IMR-90 (cell line): ENCODE measurements at places on chromosomes 5 and 9. TPM values are rescaled to one million over a fixed set of nuclear protein-coding genes. Genes with fewer than 3 reads are reported as not detected.

DNA sequence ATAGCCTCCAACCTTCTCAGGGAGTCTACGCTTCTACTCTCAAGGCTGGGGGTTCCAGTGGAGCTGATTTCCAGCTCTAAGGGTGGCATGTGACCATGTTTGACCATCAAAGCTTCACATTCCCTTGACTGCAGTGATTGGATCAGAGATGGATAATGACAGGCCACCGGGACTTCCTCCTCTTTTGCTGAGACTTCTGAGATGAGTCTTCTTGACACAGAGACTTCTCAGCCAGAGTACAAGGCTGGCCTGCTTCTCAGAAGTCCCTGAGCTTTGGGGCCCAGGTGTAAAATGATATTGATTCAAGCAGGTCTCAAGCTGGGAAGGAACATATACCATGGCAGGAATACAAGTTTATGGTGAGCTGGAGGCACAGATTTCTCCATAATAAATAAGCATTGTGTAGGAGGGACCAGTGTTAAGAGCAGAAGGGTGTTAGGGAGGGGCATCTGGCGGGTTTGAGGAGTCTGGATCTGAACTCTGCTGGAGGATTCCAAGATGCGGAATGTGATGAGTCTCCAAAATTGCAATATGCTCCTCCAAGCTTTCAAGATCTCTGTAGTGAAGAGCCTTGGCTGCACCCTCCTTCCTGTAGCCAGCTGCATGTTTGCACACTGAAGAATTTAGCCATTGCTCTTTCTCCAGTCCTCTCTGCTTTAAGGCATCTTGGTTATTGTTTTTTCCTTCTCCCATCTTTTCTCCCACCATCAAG, 41.7 kb upstream of the HSD17B4 start:
- H3K36me3 ChIP-seq, result no peaks in the 10 kb centered on the region
- no peak overlapping the region for H3K27ac ChIP-seq

PCDHB5 gene
- total RNA-seq, result 0.18 and 0.28 TPM in 2 replicates

DNA sequence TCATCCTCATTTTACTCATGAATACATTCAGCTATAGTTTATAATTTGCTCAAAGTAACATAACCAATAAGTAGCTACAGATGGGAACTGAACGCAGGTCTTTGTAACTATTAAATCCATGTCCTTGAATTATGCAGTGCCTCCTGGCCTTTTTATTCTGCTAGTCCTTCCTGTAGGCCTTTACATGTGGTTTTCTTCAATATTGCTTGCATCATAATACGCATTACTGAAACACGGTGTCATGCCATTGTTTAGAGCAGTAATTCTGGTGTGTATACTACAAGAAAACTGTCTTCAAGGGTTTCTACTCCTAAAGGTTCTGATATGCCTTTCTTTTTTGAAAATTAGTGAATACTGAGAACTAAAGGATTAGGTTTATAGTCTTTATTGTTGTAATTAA, 20.7 kb downstream of the CWC27 start:
- 0 out of 2 replicates have a peak, but pooled peaks cover 3% of the 10 kb centered on the region for H3K36me3 ChIP-seq
- H3K4me1 ChIP-seq, result no peaks in the 10 kb centered on the region; the same call in 1 of the 2 replicates
- no peak overlapping the region for H3K4me3 ChIP-seq
- no peak overlapping the region for H3K27ac ChIP-seq
- DNase-seq, result peak; percentile 83

- H3K27me3 ChIP-seq, result no peaks in the 10 kb centered on the region
- H3K36me3 ChIP-seq, result peaks cover 4% of the 10 kb centered on the region; the same call in 1 of the 2 replicates
- DNase-seq, result no peak
- H3K4me3 ChIP-seq, result no peak overlapping the region
These were observed 39.2 kb downstream of the INSL6 start for GRCh38 chr9:5146241-5146640.

GRCh38 chr9:75907923-75908322, 17.4 kb downstream of the PCSK5 start:
- DNase-seq, result no peak
- H3K4me3 ChIP-seq, result no peak overlapping the region
- no peaks in the 10 kb centered on the region for H3K27me3 ChIP-seq

DNA sequence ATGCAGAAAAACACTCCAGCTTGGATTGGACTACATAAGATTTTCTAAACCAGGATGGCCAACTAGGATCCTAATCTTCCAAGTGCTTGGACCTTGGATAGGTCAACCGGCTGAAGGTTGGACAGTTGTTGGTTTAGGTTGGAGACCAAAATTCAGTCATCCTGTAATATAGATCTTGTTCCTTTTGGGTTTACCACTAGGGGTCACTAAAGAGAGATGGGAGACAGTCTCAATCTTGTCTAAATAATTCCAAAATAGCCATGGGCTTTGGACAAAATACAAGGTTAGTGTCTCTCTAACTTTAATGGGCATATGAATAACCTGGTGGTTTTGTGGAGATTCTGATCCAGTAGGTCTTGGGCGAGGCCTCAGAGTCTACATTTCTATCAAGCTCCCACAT, 148.7 kb upstream of the ERCC6L2 start:
- peak; percentile 59 for DNase-seq
- H3K27me3 ChIP-seq, result peaks cover 15% of the 10 kb centered on the region
- H3K4me1 ChIP-seq, result peaks cover 2% of the 10 kb centered on the region; the same call in 1 of the 2 replicates
- H3K4me3 ChIP-seq, result no peak overlapping the region
- no peak overlapping the region for H3K27ac ChIP-seq

SNAPC4 gene
- 2.5 and 3.1 TPM in 2 replicates for total RNA-seq

FAM151B gene
- 2.8 and 2.9 TPM in 2 replicates for total RNA-seq

CCNO gene
- not detected in 2 replicates for total RNA-seq

- no peak for DNase-seq
- H3K4me3 ChIP-seq, result no peak overlapping the region
- no peak overlapping the region for H3K27ac ChIP-seq
- no peaks in the 10 kb centered on the region for H3K27me3 ChIP-seq
- H3K4me1 ChIP-seq, result no peaks in the 10 kb centered on the region
- no peaks in the 10 kb centered on the region for H3K36me3 ChIP-seq
These were observed 63.5 kb upstream of the IRX4 start for GRCh38 chr5:1946122-1946677.

PALM2AKAP2 gene
- total RNA-seq, result 14.2 and 20.6 TPM in 2 replicates

DNA sequence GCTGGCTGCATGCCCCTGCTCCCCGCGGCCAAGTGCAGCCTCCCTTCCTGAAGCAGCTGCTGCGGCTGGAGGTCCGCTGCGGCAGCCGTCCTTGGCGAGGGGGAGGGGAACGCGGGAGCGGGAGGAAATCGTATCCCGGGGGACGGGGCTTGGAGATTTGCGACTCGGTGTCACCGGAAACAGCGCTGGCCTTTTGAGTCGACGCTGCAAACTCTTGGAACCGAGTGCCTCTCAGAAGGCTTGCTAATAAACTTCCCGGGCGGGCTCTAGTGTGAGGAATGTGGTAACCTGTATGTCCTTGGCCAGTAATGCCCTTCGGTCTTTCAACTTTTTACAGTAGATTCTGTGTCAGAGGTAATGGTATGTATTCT, 82.7 kb downstream of the PTPDC1 start:
- no peak for DNase-seq
- H3K27ac ChIP-seq, result peak overlapping the region; percentile 98
- peaks cover 2% of the 10 kb centered on the region for H3K36me3 ChIP-seq
- H3K4me1 ChIP-seq, result 0 out of 2 replicates have a peak, but pooled peaks cover 1% of the 10 kb centered on the region

DNA sequence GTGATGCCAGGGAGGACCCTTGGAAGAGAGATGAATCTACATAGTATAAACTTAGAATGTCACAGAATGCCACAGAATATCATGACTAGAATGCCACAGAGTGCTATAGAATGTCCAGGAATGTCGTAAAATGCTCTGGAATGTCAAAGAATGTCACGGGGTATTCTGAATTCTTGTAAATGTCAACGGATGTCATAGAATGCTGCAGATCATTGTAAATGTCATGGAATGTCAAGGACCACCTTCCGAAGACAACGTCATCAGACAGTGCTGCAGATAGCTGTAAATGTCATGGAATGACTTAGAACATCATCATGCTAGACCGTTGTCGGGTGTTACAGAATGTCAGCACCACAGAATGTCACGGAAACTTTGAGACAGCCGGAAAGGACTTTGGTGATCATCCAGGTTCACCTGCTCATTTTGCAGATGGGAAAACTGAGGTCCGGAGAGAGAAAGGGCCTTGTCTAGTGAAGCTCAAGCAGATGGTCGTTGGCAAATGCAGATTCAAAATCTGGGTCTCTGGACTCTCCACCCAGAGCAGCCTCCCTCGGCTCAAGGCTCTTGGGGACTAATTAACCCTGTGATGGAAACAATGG, 117.1 kb downstream of the LHX2 start:
- H3K4me1 ChIP-seq, result peaks cover 6% of the 10 kb centered on the region; the same call in 1 of the 2 replicates
- H3K36me3 ChIP-seq, result no peaks in the 10 kb centered on the region
- no peak for DNase-seq
- H3K27me3 ChIP-seq, result peaks cover 6% of the 10 kb centered on the region

DNA sequence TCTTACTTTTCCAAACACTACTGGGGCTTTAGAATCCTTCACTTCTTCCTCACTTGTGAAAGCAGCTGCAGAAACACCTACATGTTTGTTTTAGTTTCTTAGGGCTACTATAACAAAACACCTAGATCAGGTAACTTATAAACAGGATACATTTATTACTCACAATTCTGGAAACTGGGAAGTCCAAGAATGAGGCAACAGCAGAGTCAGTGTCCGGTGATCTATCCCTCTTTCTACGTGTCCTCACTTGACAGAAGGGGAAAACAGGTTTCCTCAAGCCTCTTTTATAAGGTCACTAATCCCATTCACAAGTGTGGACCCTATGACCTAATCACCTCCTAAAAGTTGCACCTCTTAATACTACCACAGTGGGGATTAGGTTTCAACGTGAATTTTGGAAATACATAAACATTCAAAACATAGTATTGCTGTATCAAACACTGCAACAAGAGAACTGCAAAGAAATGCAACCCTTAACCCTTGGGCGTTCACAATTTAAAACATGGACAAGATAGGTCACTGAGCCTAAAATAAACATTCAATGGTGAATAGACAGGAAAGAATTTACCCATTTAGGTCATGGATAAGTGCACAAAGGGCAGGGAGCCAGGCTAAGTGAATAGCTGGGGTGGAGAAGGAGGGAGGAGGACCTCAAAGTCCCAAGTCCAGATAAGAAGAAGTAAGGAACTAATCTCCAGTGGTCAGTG, 104.3 kb downstream of the PIK3R1 start:
- peaks cover 5% of the 10 kb centered on the region; the same call in 1 of the 2 replicates for H3K4me1 ChIP-seq
- no peak for DNase-seq
- H3K27ac ChIP-seq, result no peak overlapping the region
- H3K36me3 ChIP-seq, result no peaks in the 10 kb centered on the region
- H3K27me3 ChIP-seq, result no peaks in the 10 kb centered on the region
